ENCODE measurements at places on chromosomes 2 and 18. TPM values are rescaled to one million over a fixed set of nuclear protein-coding genes. Genes with fewer than 3 reads are reported as not detected.

Gene MYOM1
- 0.42 TPM for polyA plus RNA-seq

Gene SPHKAP
- 0.06 TPM for polyA plus RNA-seq

Gene GALNT5
- polyA plus RNA-seq, result 76.5 TPM

Gene OR6B2
- not detected for polyA plus RNA-seq

Gene TEX261
- 55.7 TPM for polyA plus RNA-seq

Gene RESP18
- polyA plus RNA-seq, result not detected

Gene GATA6
- polyA plus RNA-seq, result 6.6 TPM

Gene NTSR2
- not detected for polyA plus RNA-seq

Gene SLC5A7
- not detected for polyA plus RNA-seq

Gene LINC00305
- polyA plus RNA-seq, result not detected

Gene SPIRE1
- polyA plus RNA-seq, result 10.7 TPM

Measured in GM23248 (cell line).